ENCODE measurements at places on chromosomes 3 and 15.

- peak; percentile 79 for DNase-seq
Measured at GRCh38 chr3:107431246-107432012, 54.2 kb downstream of the CCDC54 start.

GRCh38 chr15:67805008-67805665 lies 20.2 kb upstream of the SKOR1 start:
- DNase-seq = no peak

DNA sequence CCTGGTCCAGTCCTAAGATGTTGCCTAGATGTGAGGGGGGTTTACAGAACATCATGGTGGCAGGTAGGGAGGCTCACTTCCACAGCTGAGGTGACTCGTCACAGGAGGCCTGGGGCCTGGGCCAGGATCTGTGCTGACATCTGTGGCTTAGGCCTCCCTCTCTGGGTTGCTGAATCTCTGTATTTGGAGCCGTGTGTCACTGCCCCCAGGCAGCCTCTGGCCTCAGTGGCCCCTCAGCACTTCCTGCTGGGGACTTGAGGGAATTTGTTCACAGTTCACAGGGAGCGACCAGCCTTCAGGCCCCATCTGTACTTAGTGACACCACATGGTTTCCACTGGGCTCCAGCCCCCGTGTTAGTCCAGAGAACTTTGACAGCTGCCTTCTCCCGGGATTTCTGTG lies 41.7 kb upstream of the ADAMTSL3 start:
- DNase-seq = no peak

DNA sequence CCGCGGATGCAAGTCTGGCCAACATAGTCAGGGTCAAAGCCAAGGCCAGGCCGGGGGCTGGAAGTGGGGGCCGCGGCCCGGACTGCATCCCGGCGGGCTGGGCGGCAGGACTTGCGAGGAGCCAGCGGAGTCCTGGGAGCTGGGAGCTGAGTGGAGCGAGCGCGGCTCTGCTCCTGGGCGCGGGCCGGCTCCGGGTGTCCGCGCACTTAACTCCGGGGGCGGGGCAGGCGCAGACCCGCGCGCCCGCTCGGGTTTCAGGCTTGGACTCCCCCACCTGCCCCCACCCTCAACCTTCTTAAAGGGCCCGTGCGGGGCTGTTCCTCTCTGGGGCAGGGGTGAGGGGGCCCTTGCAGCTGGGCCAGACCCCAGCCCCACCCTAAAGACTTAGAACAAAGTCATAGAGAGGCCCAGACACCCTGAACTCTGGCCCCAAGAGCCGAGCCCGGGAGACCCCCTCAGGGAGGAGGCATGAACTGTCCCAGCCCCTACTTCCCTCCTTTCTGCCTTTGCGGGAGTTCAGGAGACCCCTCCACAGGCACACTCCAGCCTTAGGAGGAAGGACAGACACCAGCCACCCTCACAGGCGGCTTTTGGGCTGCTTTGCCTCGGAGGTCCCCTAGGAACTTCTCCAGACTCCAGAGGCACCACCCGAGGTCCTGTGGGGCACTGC lies at the start of gene CSPG4:
Gene CSPG4, minus strand, starts transcription at position 181 of the 670 bp plus-strand sequence. Its CDS starts 93 bp downstream, at position 88.
- peak; percentile 89 for DNase-seq

GRCh38 chr3:40333416-40333815 lies 23.9 kb downstream of the EIF1B start:
- no peak for DNase-seq

GRCh38 chr15:62413153-62413552 lies 248.1 kb upstream of the C2CD4B start:
- no peak for DNase-seq

DNA sequence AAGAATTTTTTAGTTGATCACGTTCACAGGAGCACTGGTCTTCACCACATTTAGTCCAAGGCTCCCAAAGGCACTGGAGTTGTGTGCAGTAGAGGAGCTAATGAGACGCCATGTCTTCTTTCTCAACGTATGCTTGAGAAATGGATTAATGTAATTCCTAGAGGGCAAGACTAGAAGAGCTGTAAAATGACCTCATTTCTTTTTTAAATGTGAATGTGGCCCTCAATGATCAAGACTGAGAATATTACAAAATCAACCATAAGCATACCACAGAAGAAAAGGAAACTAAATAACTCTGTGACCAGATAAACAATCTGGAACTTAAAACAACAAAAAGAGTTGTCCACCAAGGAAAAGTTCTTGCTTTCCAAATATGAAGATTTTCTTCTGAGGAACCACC lies 112.1 kb upstream of the THBS1 start:
- no peak for DNase-seq

DNA sequence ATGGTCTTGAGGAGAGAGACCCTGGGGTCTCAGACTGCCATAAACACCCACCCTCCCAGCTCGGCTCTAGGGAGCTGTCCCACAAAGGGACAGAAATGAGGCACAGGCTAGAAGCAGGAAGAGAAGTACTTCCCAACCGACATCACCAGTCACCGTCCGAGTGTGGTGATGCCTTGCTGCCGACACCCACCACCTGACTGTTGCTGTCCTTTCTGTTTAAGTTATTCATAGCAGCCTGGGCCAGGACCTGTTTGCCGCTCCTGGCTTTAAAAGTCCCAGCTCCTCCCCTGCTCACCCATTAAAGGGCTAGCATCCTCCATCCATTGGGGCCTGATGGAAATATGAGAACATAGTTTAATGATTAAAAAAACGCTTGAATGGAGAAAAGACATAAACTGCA lies 13.2 kb upstream of the SPG11 start:
- no peak for DNase-seq

- DNase-seq = peak; percentile 96
Measured at GRCh38 chr15:78506971-78507830, at the start of gene HYKK. Gene HYKK, plus strand, starts transcription at chr15:78507577. Its CDS starts 5,512 bp downstream, at chr15:78513089.

DNA sequence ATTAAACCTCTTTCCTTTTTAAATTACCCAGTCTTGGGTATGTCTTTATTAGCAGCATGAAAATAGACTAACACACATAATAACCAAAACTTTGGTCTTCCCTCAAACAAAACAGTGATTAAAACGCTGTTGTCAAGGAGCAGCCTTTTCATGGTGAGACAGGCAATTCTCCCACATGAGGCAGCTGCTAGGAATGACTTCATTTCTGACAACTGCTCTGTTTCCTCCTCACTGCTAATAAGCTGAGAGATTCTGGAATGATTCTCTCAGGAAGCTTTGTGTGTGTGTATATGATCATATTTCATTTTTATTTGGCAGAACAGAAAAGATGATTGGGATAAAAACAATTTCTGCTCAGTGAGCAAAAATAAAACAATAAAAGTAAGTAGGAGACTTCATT lies 580.6 kb upstream of the ADAMTS9 start:
- DNase-seq = no peak

DNA sequence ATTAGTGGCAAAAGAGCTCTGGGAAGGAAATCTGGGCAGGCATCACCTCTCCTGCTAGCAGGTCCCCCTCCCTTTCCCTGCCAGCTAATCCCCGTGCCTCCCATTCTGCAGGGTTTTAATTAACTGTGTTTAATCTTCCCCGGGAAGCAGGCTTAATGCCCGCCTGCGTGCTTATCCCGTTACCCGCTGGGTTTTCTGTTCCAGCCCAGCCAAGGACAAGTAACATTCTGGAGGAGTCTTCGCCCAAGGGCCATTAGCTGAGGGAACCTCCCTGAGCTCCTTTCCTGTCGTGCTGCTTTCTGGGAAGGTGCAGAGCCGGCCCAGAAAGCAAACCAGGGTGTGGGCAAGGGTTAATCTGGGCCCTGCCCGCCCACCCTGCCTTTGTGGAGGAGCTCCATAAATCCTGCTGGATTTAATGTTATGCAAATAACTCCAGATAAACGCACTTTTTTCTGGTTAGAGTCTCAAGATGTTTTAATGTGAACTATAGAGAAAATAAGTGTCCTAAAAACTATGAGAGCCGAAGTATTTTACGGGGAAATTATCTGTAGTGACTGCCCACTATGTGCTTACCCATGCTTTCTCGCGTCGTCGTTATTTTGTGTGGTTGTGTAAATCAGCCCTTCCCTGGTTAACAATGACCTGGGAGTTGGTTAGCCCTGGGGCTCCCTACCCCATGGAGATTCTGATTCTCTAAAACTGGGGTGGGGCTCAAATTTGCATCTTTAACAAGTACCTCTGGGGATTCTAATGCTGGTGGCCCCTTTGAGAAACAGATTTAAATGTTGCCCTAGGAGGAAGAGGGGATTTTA lies 25.9 kb downstream of the TRIM71 start:
- DNase-seq = no peak

- DNase-seq = no peak
Measured at GRCh38 chr15:81575436-81576123, 201.6 kb upstream of the TMC3 start.

- no peak for DNase-seq
Measured at GRCh38 chr3:111980716-111981456, 2.1 kb downstream of the ABHD10 start.

DNA sequence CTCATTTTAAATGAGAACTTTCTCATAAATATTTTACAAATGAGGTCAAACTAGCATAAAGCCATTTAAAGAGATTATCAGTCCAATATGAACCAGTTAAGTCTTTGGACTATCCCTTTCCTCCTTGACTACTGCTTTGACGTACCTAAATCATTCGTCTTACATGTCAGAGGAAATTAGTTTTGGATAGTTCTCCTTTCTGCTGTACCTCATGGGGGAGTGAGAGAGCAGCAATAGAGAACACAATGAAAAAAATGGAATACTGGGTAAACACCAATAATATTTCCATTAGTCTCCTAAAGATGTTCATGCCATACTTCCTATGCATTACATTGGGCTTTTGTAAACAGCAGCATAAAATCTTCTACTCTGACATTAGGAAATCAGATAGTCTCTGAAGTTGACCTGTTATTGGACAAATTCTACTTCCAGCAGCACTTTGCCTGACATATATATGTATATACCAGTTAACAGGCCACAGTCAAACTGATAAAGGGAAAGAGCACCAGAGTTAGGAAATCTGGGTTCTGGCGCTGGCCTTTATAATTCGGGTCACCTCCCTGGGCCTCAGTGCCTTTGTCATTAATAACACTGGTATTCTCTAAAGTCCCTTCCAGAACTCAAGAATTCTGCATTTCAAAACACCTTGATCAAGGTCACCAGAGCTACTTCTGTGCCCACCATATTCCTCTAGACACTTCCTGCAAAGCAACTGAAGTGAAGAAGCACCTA lies 26.8 kb downstream of the TIMMDC1 start:
- DNase-seq = no peak

DNA sequence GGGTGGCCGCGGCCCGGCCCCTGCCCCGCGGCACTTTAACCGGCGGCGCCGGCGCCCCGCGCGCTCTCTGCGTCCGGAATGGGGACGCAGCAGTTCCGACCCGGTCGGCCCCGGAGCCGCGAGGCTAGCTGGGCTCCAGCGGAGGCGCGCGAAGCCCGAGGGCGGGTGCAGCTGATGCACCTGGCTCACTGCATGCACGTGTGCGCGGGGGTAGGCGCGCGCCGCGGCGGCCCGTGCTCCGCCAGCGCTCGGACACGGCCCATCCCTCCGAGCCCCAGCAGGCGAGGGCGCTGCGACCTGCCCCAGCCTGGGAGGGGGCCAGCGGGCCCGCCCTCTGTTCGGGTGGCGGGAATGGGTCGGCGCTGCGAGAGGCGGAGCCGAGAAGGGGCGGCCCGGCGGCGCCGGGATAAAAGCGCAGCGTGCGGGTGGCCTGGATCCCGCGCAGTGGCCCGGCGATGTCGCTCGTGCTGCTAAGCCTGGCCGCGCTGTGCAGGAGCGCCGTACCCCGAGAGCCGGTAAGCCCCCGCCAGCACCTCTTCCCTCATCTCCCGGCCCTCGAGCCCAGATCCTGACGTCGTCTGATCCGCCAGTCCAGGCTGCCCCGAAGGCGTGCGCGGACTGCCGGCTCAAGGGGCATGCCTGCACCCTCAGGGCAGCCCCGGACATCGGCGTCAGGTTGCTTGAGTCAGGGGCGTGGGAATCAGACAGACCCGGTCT lies at the start of the genes CHDH and IL17RB:
Gene CHDH, minus strand, starts transcription at position 286 of the 717 bp plus-strand sequence. CDS start 22,411 bp downstream, outside the sequence.
Gene IL17RB, plus strand, starts transcription at position 435 of the 717 bp plus-strand sequence. Its CDS starts 21 bp downstream, at position 456.
- peak; percentile 39 for DNase-seq

- no peak for DNase-seq
Measured at GRCh38 chr3:177421481-177421785, 224.2 kb upstream of the TBL1XR1 start.

DNA sequence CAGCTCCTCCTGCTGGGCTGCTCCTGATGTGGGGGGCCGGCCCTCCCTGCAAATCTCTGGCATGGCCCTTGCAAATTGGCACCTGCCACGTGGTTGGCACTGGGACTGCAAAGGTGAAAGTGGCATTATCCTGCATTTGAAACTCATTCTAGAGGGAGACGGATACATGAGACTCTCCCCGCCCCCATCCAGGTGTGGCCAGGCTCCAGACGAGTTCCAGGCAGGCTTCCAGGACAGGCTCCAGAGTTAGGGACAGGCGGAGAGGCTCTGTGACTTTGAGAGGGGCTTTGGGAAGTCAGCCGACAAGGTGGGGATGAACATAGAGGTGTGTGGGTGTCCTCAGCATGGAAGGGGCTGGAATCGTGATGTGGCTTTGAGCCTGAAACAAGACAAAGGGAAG lies 178.5 kb downstream of the APBA2 start:
- no peak for DNase-seq

GRCh38 chr15:39315206-39315850 lies 265.6 kb upstream of the THBS1 start:
- DNase-seq = no peak

- DNase-seq = no peak
Measured at GRCh38 chr15:77096138-77096537, 25.2 kb upstream of the TSPAN3 start.

DNA sequence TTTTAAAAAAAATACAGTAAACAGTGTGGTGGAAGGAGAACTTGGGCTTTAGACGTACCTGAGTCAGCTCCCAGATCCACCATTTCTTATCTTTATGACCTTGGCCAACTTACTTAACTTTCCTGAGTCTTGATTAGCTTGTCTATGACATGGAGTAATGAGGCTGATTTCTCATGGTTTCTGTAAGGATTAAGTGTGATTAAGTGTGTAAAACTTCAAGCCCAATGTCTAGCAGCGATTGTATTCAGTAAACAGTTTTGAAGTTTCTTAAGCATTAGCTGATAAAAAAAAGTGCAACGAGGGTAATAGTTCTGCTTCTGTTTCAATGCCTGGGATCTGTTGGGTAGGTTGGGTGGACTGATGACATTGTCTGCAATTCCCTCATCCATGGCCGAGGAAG lies 10.8 kb downstream of the TRPM1 start:
- DNase-seq = no peak

GRCh38 chr3:159418571-159419526 lies 569.8 kb upstream of the IL12A start:
- DNase-seq = peak; percentile 21

DNA sequence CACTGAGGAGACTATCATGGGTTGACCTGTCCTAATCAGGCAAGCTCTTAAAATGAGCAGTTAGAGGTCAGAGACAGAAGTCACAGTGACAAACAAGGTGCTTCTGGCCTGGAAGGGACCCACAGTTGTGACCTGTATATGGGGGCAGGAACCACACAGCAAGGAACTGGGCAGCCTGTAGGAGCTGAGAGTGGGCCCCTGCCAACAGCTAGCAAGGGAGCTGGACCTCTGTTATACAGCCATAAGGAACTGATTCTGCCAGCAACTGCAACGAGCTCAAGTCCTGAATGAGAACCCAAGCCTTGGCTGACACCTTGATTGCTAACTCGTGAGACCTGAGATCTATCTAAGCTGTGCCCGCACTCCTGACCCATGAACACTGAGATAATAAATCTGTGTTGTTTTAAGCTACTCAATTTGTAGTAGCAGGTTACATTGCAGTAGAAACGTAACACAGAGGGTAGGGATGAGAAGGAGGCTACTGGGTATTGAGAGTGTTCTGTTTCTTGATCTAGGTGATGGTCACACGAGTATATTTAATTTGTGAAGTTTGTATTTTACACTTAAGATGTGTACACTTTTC lies 44.5 kb upstream of the MAGI1 start:
- no peak for DNase-seq

GRCh38 chr3:60186359-60186758 lies 1064.9 kb downstream of the FHIT start:
- no peak for DNase-seq

GRCh38 chr3:169969174-169970095 lies 2.8 kb downstream of the SEC62 start:
- DNase-seq = no peak

- DNase-seq = no peak
Measured at GRCh38 chr15:49946681-49947080, 172.4 kb downstream of the ATP8B4 start.
